Central memory CD4-positive, alpha-beta T cell (primary cell): ENCODE measurements at places on chromosomes 4 and X.

- no peak for DNase-seq
These were observed 622.9 kb downstream of the PCDH7 start for GRCh38 chr4:31343061-31343460.

- no peak for DNase-seq
These were observed 304.0 kb downstream of the MAPK10 start for GRCh38 chr4:86055898-86056297.

- DNase-seq: no peak
These were observed at the start of gene ARHGEF9 for GRCh38 chrX:63784902-63785707. TSS of gene ARHGEF9 (minus strand) at chrX:63785214. CDS start at chrX:63785145, 69 bp downstream.

- no peak for DNase-seq
These were observed 43.2 kb downstream of the PALLD start for GRCh38 chr4:168540086-168540485.

DNA sequence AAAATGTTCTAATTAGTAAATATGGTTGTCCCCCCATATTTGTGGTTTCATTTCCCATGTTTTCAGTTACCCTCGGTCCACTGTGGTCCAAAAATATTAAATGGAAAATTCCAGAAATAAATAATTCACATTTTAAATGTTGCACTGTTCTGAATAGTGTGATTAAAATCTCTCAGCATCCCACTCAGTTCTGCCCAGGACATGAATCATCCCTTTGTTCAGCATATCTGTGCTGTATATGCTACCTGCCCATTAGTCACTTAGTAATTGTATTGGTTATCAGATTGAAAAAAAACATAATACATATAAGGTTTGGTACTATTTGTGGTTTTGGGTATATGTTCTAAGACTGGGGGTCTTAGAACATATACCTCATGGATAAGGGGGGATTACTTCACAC, 55.1 kb upstream of the NXF3 start:
- DNase-seq: no peak

GRCh38 chr4:118842055-118842454, 6.1 kb upstream of the SEC24D start:
- DNase-seq: no peak

GRCh38 chrX:38870361-38870895, 69.2 kb downstream of the MID1IP1 start:
- no peak for DNase-seq

DNA sequence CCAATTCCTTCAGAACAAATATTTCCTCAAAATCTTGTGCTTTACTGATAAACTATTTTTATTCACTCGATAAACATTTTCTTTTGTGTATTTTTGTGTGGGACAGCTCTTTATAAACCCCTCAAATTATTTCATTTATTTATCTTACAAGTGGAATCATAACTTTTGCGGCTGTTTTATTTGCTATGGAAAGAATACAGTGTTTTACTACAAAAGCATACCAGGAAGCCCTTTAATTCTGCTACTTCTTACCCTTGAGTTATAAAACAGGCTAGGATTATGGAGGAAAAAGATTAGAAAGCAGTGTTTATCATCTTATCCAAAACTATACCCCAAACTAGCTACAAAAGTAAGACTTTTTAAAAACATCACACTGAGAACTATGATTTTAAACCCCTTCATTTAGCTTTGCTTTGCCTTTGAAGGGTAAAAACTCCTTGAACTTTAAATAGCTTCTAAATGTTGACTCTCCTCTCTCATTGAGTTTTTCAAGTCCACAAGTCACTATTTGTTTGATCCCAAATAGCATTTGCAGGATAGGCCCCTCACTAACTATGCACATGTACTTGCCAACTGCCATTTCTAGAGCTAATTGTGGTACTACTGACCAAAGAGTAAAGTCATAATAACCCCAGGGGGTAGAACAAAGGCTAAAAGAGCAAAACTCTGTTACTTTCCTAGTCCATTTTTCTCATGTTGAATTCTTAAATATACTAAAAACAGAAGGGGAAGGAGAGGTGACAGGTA, 45.8 kb upstream of the SGMS2 start:
- no peak for DNase-seq

- DNase-seq: no peak
These were observed 23.4 kb upstream of the CFAP299 start for GRCh38 chr4:80312124-80312523.

DNA sequence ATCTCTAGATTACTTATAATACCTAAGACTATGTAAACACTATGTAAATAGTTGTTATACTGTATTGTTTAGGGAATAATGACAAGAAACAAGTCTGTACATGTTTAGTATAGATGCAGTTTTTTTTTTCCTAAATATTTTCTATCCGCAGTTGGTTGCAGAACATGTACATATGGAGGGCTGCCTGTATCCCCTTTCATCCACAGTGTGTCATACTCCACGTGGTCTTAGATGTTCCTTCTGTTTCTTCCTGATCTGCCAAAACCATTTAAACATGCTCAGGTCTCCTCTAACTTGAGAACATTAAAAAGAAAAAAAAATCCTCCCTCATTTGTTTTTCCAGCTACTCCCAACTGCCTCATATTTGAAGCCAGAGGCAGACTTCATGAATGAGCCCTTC, 14.0 kb downstream of the OCIAD1 start:
- DNase-seq: no peak
